ENCODE measurements at places on chromosomes 12 and 14.

GRCh38 chr12:74049348-74049747 is 488.3 kb upstream of the ATXN7L3B start:
- DNase-seq, result no peak

DNA sequence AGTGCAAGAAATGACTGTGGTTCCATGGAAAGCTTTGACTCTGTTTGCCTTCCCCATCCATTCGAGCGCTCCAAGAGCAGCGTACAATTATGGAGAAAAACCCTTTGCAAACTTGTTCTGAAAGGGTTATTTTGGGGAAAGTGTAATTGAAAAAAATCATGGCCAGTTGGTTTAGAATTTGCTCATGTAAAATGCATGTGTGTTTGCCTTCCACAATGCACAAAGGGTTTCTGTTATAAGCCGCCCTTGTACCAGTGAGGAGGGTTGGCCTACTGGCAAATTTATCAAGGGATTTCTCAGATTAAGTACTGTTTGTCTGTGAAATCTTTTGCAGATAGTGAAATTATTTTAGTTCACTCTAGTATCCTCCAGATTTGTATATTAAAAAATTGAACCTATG is 62.7 kb upstream of the PELI2 start:
- no peak for DNase-seq

DNA sequence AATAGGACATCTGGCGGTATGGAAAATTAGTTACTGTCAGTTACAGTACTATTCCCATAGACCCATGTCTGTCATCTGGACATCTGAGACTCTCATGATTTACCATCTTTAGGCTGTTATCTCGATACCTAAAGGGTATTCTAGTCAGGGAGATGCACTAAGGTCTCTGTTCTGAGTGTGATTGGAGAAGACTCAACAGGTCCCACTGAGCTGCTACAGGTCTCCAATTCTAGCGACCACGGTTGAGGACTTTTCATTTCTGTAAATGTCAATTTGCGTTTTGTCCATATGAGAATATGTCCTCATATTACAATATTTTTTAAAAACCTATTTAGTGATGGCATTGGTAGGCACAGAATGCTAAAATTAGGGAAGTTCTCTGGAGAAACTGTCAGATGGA is 1160.2 kb downstream of the TMEM121 start:
- no peak for DNase-seq

GRCh38 chr14:43687921-43688320 is 819.2 kb downstream of the FSCB start:
- no peak for DNase-seq

- no peak for DNase-seq
Observed at GRCh38 chr12:114681116-114681871, 2.7 kb downstream of the TBX3 start.

GRCh38 chr12:79329933-79330332 is 360.8 kb downstream of the PAWR start:
- no peak for DNase-seq

DNA sequence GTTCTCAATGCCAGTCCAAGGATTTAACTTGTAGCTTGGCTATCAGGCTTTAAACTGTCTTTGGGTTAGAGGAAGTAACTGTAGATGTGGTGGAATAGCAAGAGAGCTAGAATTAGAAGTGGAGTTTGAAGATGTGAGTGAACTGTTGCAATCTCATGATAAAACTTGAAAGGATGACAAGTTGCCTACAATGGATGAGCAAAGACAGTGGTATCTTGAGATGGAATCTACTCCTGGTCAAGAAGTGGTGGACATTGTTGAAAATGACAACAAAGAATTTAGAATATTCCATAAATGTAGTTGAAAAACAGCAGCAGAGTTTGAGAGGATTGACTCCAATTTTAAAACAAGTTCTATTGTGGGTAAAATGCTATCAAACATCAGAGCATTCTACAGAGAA is 199.0 kb downstream of the DUSP6 start:
- DNase-seq, result no peak

DNA sequence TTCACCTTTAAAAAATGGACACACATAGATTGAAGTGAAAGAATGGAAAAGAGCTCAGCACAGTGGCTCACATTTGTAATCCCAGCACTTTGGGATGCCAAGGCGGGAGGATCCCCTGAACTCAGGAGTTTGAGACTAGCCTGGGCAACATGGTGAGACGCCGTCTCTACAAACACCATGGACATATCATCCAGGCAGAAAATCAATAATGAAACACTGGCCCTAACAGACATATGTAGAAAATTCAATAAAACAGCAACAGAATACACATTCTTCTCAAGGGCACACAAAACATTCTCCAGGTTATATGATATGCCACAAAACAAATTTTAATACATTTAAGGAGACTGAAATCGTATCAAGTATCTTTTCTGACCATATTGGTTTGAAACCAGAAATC is 7.4 kb downstream of the WASHC3 start:
- no peak for DNase-seq

GRCh38 chr14:67162385-67162784 is 26.9 kb upstream of the GARIN2 start:
- no peak for DNase-seq

GRCh38 chr12:75341873-75342272 is 7.4 kb downstream of the GLIPR1L1 start:
- DNase-seq, result no peak

DNA sequence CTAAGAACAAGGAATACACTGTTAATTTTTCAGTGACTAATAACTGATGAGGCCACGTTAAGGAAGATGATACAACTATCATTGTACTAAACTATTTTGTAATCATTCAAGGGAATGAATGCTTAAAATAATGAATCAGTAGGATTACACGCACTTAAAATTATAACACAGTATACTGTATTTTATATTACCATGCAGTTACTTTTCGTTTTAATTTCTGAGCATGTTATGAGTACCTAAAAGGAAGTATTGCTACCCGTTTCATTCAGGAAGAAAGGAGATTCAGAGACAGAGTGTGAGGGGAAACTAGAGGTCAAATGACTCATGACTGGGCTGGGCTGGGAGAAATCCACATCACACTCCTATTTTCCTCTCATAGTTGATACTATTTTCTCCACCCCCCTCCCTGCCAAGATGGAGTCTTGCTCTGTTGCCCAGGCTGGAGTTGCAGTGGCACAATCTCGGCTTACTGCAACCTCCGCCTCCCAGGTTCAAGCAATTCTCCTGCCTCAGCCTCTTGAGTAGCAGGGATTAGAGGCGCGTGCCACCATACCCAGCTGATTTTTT is 202.0 kb downstream of the PPM1H start:
- DNase-seq, result peak; percentile 36

DNA sequence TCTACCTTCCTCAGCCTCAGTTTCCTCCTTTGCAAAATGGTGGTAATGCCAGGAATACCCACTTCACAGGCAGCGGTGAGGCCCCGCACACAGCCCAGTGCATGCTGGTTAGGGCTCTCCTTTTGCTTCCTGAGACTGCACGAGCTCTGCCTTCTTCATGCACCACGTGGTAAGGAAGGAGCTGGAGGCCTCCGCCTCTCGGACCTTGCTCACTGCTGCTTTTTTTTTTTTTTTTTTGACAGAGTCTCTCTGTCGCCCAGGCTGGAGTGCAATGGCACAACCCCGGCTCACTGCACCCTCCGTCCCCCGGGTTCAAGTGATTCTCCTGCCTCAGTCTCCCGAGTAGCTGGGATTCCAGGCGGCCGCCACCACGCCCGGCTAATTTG is 18.1 kb downstream of the TAMALIN start:
- no peak for DNase-seq

DNA sequence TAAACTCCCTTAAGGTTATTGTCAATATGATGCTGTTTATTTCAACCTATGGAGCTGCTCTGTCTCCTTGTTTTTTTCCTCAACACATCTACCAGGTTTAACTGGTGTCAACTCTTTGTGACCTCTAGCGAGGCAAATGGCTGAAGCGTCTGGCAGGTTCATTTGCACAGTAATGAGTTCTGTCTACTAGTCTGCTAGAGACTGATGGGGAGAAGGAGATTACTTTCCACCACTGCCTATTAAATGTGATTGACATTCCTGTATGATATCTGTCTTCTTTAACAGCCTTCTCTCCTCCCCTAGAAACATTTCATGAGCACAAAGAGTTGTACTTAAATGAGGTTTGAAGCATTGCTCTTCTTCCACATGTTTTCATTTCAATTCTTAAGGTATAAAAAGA is 253.7 kb downstream of the SLC6A15 start:
- no peak for DNase-seq

DNA sequence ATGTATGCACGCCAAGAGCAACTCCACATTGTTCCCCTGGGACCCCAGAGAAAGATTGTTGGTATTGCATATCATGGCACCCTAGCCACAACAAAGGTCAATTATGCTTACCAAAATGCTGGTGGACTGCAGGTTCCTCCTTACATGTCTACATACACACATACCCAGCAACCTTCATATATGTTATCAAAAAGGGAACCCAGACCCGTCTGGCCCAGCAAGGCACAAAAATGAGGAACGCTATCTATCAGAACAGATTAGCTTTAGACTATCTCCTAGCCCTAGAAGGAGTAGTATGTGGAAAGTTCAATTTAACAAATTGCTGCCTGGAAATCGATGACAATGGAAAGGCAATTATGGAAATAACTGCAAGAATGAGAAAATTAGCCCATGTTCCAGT is 61.5 kb downstream of the DHRS2 start:
- no peak for DNase-seq

GRCh38 chr14:55604488-55604887 is 24.5 kb downstream of the KTN1 start:
- no peak for DNase-seq

Measured in lower leg skin (tissue), 4 donors.